ENCODE measurements at places on chromosomes 16 and 17.
A peak's percentile ranks its signal among the peaks of the same experiment; 100 is the strongest.

DNA sequence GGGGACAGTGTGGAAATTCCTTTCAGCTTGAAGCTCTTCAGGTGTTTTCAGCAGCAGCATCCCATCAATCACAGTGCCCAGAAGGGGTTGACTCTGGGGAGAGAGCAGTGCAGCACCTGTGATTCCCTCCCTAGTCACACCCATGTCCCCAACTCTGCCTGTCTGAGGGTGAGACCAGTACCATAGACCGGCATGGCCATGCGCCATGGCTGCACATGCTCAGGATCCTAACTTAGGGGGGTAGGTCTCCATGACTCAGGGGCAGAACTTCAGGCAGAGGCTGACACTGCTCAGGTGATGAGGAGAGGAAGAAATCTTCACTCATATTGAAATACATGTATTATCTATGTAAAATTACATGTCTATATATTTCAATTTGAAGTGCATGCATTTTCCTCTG lies 19.9 kb downstream of the CES1 start:
- DNase-seq: no peak

GRCh38 chr17:8647202-8647601 lies 16.7 kb upstream of the MYH10 start:
- DNase-seq: no peak

GRCh38 chr16:57000271-57001025 lies 11.1 kb downstream of the NLRC5 start:
- peak; percentile 97 for DNase-seq

- no peak for DNase-seq
These were observed 57.6 kb downstream of the RAI1 start for GRCh38 chr17:17738901-17739300.
